A549 treated with dexamethasone at 1 μM for 4 hours (cell line): ENCODE measurements at places on chromosomes 2 and 18. TPM values are rescaled to one million over a fixed set of nuclear protein-coding genes. Genes with fewer than 3 reads are reported as not detected.

Gene SDC1
- 144 to 235 TPM (median 219 TPM) in 5 replicates for total RNA-seq

Gene SCYGR5
- not detected in 5 replicates for total RNA-seq

Gene CXCR1
- total RNA-seq: not detected in 5 replicates

Gene TTR
- 0.11 to 0.13 TPM in 2 of 5 replicates, not detected in the others for total RNA-seq

Gene DYSF
- 0.62 to 0.93 TPM (median 0.75 TPM) in 5 replicates for total RNA-seq

Gene KLHL41
- 0.11 to 0.21 TPM (median 0.16 TPM) in 5 replicates for total RNA-seq

Gene SLC4A5
- 0.15 to 0.34 TPM (median 0.28 TPM) in 5 replicates for total RNA-seq

Gene NTSR2
- total RNA-seq: not detected in 5 replicates

Gene SIX2
- 1.2 to 2.6 TPM (median 2.5 TPM) in 5 replicates for total RNA-seq

Gene TMEM200C
- not detected in 5 replicates for total RNA-seq
